ENCODE measurements at places on chromosomes 11 and 22.

GRCh38 chr11:12544986-12545775 lies 129.0 kb upstream of the TEAD1 start:
- no peak for DNase-seq

DNA sequence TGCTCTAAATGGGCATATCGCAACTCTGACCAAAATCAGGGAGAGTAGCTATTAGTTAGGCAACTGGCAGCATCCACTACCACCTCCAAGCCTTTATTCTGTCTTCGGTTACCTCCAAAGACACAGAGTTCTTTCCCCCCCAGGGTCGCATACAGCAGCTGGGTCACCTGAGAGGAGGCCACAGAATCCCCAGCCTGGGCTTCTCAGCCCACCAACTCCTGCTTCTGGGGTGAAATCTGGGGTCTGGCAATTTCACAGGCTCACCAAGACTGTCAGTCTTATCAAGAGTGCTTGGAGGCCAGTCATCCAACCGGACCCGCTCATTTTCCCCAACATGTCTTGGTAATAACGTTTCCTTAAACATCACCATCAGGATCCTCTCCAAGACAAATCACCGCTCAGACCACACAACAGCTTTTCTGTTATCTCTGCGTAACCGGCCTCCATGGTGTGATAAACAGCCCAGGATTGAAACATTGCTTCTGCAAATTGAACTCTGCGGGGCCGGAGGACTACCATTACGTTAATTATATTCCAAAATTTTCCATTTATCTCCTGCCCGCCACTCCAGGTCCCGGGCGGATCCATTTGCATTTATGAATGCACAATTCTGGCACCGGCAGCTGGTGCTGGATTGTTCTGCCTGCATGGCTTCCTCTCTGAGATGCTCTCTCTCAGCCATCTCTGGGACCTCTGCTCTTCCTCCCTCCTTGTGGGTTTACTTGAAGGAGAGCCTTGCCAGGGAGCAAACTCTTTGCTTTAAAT lies 35.6 kb downstream of the RTL6 start:
- DNase-seq = no peak

GRCh38 chr22:26555478-26555877 lies 34.5 kb downstream of the TPST2 start:
- no peak for DNase-seq

GRCh38 chr22:34001701-34002466 lies 81.6 kb upstream of the LARGE1 start:
- DNase-seq = no peak

DNA sequence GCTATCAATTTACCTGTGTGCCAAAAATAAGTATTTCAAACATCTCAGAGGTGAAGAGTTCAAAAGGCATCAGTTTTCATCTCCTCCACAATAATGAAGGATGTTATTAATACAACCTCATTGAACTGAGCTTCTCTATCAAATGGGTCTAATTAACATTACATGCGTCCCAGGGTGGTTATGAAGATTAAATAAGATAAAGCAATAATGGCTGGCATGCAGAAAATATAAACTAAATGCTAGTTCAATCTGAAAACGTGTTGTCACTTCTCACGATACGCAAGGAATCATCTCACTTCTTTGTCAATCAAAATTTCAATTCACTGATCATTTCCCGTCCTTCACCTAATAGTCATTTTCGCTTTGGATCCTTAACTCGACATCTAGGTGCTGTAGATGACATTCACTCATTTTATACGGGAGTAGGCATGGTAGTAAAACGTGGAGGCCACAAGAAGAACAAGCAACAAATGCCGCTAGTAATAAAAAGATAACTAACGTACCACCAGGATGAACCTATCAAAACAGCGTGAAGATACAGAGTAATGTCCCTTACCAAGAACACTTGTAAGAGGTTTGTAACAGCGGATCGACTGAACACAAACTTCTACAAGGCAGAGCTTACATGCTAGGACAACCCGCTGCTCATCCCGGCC lies 918 bp downstream of the CHORDC1 start:
- no peak for DNase-seq

DNA sequence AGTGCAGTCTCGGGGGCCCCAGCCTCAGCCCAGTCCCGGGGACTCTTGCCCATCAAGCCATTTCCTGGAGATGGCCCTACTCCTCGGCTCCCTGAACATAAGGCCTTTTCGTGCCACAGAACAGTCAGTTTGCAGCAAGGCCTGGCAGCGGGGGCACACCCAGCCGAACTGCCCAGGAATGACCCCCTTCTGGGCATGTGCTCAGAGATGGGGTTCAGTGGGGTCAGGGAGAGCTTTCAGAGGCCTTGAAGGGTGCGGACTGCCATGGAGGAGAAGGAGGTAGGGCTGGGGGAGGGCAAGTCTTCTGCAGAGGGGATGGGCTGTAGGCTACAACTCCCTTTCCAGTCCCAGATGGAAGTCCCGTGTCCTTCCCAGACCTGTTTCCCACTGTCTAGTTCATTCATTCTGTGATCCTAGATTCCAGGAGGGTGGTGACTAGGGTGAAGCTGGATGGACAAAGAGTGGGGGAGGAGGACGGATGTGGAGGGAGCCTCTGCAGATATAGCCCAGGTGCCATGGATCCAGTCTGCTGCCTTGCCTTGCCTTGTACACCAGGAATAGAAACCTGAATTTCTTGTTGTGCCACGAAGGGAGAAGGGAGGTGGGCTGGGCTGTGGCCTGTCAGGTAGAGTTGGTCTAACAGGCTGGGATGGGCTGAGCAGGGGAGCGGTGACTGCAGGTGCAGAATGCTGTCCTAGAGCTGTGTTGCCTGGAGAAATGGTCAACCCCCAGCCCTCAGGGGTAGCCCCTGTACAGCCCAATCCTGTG lies 14.2 kb upstream of the OMP start:
- no peak for DNase-seq
